Non-pigmented ciliary epithelial cell (primary cell): ENCODE measurements at places on chromosomes 6 and 20.

- DNase-seq = no peak
Observed at GRCh38 chr6:99022039-99022609, 74.4 kb upstream of the FBXL4 start.

DNA sequence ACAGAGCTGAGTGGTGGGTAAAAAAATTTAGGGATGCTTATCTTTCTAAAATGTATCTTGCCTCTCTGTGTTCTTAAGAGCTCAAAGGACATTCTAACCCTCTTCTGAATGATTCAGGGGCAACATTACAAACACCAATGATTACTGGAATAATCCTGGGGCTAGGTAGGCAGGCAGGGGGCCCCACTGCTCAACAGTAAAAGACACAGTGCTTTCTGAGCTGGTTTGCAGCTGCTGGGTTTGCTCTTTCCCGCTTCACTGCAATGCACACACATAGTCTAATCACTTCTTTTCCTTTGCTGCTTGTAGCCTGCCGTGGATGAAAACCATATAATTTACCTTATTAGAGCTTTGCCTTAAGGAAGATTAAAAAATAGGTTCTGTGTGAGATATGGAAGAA is 23.9 kb downstream of the CLDN20 start:
- DNase-seq = no peak

DNA sequence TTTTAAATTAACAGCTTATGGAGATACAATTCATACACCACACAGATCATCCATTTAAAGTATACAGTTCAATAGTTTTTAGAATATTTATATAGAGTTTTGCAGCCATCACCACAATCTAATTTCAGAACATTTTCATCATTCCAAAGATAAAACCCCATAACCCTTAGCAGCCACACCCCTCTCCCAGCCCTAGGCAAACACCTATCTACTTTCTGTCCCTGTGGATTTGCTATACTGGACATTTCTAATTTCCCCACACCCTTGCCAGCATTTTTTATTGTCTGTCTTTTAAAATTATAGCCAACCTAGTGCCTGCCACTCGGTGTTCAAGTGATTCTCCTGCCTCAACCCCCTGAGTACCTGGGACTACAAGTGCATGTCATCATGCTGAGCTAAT is 23.0 kb upstream of the AKAP7 start:
- no peak for DNase-seq

DNA sequence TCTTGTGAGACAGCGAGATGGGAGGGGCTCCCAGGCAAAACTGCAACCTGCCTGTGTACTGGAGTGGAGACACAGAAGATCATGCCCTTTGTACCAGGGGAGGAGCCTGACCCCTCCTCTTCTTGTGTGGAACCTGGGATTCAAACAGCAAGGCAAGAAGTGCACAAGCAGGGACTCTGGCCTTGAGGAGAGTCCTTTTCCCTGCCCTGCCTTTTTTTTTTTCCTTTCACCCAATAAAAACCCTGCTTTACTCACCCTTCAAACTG is 251.8 kb upstream of the OPRM1 start:
- no peak for DNase-seq

- DNase-seq = no peak
Observed at GRCh38 chr6:63319939-63320338, at the start of gene LGSN. LGSN (minus strand) TSS chr6:63319983; CDS start chr6:63319943, 40 bp downstream.

DNA sequence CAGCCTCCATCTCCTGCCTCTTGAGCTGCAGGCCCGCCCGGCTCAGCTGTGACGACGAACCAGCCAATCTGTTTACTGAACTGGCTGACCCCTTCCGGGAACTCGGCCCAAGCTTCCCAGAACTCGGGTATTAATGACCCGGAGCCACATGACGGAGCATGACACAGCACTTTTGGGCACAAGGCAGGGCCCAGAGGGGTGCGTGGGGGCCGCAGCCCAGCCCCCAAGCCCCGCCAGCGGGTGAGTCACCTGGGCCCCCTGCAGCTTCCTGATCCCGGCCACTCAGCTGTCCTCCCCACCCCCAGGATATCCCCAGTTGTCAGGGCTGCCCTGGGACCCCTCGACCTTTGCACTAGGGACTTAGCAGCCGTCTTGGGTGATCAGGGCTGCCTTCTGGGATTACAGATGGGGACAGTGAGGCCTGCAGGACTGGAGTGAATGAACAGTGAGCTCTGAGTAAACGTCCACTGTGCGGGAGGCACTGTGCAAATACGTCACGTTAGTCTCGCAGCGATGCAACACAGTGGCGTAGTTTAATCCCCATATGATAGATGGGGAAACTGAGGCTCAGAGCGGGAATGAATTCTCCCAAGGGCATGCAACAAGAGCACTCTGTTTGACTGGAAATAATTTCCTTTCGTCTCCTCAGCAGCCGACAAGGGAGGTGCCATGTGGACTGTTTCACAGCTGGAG is 102.1 kb downstream of the CEBPB start:
- DNase-seq = peak; percentile 63

DNA sequence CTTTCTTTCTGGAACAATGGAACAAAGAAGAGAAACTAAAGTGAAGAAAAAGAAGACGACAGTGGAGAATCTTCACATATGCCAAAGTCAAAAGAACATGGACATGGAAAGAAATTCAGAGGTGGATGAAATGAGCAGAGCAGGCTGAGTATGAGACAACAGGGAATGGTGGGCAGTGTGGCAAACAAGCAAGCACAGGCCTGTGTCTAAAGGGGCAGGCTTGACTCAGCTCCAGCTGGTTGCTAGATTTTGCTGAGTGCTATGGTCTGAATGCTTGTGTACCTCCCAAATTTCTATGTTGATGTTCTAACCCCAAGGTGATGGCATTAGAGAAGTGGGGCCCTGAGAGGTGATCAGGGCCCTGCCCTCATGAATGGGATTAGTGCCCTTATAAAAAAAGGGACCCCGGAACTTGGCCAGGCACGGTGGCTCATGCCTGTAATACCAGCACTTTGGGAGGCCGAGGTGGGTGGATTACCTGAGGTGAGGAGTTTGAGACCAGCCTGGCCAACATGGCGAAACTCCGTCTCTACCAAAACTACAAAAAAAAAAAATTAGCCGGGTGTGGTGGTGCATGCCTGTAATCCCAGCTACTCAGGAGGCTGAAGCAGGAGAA is 49.6 kb downstream of the ZMYND8 start:
- DNase-seq = no peak

- peak; percentile 31 for DNase-seq
Observed at GRCh38 chr20:33910056-33910455, 83.7 kb upstream of the RALY start.

DNA sequence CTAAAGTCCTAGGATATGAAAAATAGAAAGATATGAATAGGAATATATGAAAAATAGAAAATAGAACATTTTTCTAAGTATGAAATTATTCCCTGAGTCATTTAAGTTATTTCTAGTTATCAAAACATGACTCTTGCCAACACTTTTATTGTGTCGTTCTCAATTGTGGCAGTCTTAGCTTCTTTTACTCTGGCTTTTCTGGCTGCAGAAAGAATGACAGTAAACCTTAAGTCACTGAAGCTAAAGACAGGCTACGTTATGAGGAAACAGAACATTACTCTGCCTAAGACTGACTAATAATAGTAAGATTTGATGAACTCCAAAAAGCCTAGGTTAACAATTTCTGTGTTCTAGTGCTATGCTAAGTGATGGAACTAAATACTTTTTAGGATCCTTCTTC is 74.6 kb downstream of the AIG1 start:
- no peak for DNase-seq

- DNase-seq = no peak
Observed at GRCh38 chr6:160085713-160086505, 35.7 kb upstream of the SLC22A1 start.

GRCh38 chr6:13538084-13538483 is 36.3 kb upstream of the SIRT5 start:
- DNase-seq = peak; percentile 17

GRCh38 chr6:149170564-149171452 is 146.7 kb upstream of the TAB2 start:
- DNase-seq = no peak
